ENCODE measurements at places on chromosomes 4 and X.

DNA sequence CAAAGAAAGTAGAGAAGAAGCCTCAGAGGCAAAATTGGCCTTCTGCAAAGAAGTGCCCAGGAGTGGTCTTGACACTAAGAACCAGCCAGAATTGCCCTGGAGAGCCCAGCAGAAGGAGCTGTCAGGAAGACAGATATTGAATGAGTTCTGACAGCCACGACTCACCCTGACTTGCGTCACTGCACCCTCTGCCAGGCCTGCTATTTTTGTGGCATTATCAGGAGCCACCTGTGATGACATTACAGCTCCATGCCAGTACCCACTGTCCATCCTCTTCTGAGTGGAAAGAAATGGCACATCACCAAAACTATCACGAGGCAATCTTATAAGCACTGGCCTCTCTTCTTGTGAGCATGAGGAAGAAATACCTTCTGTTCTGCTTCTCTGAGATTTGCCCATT lies 67.7 kb downstream of the SMIM20 start:
- no peak for DNase-seq

DNA sequence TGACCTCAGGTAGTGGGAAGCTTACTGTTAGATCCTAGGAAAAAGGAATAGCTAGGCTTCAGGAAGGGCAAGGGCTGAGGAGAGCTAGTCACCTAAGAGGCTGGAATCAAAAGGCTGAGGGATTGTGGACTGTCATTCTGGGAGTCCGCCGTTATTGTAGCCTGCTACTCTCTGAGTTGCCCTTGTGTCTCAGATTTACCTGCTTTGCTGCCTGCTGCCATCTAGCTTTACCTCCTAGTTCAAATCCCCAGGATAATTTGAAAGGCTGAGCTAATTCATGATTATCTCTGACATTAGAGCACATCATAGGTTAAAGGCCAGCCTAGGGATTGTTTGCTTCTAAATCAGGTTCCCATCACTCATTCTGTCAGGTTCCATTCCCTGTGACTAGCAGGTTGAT lies 120.2 kb downstream of the FHIP1A start:
- DNase-seq = no peak

DNA sequence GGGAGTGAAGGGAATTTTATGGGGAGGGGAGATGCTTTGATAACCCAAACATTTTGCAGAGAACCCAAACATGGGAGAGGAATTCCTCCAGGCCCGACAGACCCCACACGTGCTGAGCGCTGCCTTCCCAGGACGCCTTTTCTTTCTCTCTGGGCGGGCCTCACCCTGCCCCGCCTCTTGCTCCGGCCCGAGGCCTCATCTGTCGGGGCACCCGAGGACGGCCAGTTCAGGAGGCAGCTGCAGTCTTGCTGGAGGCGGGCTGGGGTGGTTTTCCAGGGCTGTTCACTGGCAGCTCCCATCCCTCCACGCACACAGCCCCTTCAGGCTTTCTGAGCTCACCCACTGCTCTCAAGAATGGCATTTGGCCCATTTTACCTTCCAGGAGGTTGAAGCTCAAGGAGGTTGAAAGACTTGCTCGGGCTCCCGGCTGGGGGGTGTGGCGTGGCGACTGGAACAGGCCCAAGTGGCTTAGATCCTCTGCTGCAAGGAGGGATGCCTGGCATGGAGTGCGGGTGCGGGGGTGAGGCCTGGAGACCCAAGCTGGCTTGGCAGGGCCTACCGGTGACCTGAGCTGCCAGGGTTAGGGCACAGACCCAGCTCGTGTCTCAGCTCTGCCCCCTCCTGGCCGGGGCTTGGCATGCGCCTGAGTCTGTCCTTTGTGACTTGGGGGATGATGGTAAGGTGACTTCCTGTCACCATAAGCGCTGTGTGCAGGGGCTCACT lies 99.2 kb downstream of the PSAPL1 start:
- DNase-seq = no peak

- no peak for DNase-seq
These were observed 15.6 kb downstream of the ELF4 start for GRCh38 chrX:130094696-130095095.

GRCh38 chrX:49209434-49210251 lies 9.7 kb upstream of the SYP start:
- DNase-seq = no peak

- DNase-seq = no peak
These were observed 8.0 kb downstream of the ZNF827 start for GRCh38 chr4:145930592-145930991.

- DNase-seq = no peak
These were observed 90.3 kb upstream of the TBL1X start for GRCh38 chrX:9374555-9374954.

GRCh38 chrX:19611636-19612376 lies 96.5 kb upstream of the MAP3K15 start:
- DNase-seq = no peak

DNA sequence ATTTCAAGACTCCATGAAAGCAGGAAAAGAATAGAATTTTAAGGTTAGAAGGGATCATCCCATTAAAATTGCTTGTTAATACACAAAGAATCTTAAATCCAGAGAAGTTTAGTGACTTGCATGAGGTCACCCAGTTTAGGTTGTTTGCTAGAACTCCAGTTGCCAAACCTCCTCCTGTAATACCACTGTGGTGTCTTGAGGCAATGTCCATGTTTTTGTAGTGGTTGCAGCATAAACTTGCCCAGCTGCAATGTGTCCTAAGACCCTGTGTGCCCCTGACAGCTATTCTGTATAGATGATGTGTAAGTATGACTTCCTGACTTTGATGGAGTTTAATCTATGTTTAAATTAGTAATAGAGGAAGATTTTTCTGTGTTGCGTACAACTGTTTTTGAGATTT lies 6.3 kb downstream of the SFRP2 start:
- no peak for DNase-seq
